Non-pigmented ciliary epithelial cell (primary cell): ENCODE measurements at places on chromosomes 1 and 21.
A peak's percentile ranks its signal among the peaks of the same experiment; 100 is the strongest.

GRCh38 chr1:59593798-59594790 is 220.7 kb upstream of the HOOK1 start:
- no peak for DNase-seq

DNA sequence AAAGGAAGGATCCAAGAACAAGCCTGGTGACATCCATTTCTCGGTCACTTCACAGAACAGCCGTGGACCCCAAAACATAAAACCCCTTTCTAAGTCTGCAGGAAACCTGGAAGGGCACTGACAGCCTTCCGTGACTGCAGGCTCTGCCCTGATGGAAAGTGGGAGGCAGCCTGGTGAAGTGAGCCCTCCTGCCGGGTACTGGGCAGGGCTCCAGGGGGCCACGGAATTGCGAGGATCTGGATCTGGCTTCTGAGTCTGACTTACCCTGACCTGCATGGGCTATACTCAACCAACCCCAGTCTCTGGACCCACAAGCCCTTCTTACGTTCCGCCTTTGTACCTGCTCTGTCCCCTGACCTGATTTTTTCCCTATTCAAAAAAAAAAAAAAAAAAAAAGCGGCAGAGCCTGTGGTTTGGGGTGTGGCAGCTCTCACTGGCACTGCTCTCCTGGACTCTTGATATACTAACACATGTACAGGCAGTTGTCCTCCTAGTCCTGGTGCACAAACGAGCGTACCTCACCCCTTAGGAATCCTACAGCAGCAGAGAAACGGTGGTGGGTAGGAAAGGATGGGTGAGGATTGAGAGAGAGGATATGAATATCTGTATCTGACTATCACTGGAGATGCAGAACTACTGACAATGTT is 82.9 kb downstream of the BEND5 start:
- DNase-seq: no peak

- DNase-seq: no peak
These were observed 17.9 kb upstream of the APP start for GRCh38 chr21:26188422-26188821.

DNA sequence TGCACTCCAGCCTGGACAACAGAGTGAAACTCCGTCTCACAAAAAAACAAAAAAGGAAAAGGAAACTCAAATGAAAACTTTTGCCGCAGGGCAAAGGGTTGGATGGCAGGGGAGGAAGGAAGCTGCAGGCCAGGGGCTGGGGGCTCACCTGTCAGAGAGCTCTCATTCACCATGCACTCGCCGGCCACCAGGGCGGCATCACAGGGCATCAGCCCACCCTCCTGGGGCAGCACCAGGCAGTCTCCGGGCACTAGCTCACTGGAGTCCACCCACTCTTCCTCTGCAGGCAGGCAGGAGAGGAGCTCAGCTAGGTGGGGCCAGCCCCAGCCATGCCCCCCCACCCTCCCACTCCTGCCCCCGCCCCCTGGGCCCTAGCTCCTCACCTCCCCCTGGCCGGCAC is 11.9 kb downstream of the ATP13A2 start:
- no peak for DNase-seq

GRCh38 chr1:156230473-156230837 is 11.5 kb upstream of the BGLAP start:
- DNase-seq: no peak

GRCh38 chr1:22689505-22689904 is 21.1 kb upstream of the EPHB2 start:
- DNase-seq: peak; percentile 60

DNA sequence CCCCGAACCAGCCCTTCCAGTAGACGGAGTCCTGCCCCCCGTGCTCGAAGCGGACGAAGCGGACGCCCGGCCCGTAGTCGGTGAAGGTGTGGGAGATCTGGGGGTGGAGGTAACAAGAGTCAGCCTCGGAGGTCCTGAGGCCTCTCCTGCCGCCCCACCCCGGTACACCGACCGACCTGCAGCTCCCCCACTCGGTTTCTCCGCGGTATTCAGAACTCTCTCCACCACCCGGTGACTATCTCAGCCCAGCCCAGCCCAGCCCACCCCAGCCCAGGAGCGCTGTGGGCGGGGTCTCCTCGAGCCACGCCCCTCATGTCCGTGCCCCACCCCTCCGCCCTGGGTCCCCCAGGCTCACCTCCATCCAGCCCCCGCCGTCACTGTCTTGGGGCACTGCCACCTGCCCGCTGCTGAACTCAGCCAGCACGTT is 5.5 kb downstream of the FBXO2 start:
- no peak for DNase-seq

- DNase-seq: no peak
These were observed 194.7 kb upstream of the FMN2 start for GRCh38 chr1:239896980-239897379.

- no peak for DNase-seq
These were observed 8.9 kb downstream of the TMEM201 start for GRCh38 chr1:9597361-9598315.

DNA sequence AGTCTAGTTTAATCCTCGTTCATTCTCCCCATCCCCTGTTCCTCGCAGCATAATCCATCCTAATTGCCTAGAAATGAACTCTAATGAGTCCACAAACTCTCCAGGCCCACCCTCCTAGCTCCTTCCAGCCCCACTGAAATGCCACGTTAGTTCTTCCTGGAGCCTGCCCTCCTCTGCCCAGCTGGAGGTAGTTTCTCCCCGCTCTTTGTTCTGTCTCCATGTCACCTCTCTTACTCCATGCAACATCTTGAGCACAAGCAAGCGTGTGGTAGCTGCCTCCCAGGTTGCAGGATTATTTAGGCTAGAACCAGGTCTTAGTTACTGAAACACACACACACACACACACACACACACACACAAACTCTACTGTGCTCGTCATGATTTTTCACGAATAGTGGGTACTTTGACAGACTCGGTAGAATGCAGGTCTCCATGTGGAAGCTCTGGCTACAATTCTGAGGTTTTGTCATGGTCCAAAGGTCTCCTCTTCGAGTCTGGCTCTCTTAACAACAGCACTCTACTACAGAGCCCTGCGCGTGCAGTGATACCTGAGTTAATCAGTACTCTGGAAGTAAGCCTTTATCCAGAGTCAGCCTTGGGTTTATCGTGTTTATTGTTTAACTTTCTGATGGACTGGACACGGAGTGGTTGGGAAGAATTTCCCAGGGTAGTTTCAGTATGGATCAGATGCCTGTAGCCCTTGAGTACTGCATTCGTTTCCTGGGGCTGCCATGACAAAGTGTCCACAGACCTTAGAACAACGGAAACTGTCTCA is 27.5 kb downstream of the HUNK start:
- DNase-seq: no peak

DNA sequence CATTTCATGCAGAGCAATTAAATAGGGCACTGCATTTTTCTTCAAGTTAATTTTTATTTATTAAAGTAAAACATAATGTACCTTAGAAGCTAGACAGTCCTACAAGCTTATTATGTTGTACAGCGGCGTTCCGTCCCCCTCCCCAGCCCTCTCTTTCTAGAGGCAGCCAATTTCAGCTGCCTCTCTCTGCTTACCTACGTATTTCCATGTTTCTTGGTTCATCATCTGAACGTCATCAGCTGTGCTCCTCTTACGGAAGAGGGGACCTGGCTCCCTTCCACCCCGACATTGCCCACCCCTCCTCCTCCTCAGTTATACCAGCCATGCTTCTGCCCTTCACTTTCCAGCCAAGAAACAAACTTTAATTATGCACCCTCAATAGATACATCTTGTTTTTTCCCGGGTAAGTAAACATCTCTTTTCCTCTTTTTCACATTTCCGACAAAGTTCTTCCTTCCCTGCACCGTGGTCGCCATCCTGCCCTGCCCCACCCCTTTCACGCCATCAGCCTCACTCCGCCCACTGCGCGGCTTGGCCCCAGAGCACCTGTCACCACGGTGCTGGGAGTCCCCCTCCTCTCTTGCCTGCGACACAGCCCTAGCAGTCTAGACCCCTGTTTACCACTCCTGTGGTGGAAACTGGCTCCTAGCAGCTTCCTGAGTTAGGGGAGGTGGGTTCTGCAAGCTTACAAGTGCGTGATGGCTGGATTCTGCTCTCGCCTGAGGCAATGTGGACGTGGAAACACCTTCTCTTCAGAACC is 57.9 kb downstream of the SLC37A1 start:
- DNase-seq: no peak

DNA sequence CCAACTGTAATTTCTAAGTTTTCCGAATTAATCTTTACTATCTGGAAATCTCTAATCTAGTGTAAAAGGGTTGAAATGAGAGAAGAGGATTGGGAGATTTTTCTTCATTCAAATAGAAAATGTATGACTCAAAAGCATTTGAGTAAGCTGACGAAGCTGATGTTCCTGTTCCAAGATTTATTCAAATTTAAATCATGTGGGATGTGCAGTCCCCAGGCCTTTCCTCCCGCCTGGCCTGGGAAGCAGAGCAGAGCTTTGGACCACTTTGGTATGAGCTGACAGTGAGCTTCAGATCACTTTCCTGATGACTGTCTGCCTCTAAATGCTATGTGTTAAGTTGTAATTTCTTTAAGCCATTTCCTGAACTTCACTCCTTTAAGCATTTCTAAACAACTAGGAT is 192.0 kb downstream of the DHRS3 start:
- DNase-seq: no peak

DNA sequence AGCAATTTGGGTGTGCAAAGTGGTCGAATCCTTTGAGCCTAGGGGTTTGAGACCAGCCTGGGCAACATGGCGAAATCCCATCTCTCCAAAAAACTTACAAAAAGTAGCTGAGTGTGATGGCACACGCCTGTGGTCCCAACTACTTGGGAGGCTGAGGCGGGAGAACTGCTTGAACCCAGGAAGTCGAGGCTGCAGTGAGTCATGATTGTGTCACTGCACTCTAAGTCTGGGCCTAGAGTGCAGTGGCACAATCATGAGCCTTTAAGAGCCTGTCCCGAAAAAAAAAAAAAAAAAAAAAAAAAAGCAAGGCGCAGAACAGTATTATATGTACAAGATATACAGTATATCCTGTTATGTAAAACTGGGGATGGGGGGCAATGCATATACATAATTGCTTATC is 25.1 kb upstream of the HTR1D start:
- no peak for DNase-seq

DNA sequence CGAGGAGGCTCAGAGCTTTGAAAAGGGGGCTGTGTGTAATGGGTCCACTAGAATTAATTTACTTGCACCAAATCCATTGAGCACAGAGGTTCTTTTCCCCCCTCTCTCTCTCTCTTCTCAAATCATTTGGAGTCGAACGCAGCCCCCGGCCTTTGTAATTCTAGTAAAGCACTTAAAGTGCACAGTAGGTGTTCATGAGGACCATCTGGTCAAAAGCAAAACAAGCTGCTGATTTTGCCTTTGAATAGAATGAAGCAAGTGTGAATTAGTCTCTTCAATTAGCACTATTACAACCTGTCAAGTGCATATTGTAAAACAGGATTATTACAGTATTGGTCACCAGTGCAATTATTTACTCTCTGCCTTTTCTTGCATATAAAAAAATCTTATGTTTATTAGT is 259.9 kb downstream of the FAF1 start:
- DNase-seq: no peak

DNA sequence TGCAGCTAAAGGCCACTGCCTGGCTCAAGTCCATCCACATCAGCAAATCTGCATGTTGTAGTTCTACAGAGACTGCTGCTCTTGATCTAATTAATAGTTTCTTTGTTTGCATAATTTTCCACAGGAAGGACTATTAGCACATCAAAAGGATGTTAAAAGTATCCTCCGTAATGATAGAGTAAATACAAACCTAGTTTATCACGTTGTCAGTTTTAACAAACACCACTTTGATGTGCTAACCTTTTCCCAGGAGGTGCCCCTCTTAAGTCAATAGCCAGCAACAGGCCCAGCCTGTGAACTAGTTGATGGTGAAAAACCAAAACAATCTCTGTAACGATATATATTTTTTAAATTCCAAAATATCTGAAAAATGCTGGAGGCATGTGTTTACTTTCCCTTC is 64.2 kb upstream of the SLC22A15 start:
- DNase-seq: no peak

DNA sequence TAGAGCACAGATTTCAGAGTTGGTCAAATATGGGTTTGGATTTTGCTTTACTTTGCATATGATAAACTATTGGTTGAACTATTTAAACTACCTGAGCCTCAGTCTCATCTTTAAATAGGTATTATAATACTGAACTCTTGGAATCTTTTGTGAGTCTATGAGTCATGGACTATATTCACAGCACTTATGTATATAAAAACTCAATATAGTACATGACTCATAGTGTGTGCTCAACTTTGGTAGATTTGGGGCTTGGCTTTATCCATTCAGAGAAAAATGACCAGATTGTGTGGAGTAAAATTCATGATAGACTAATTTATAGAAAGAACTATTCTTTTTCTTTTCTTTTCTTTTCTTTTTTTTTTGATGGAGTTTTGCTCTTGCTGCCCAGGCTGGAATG is 28.7 kb downstream of the FCRL3 start:
- no peak for DNase-seq

GRCh38 chr1:201966171-201966570 is 10.9 kb downstream of the TIMM17A start:
- no peak for DNase-seq

GRCh38 chr1:168867941-168868634 is 139.1 kb upstream of the DPT start:
- no peak for DNase-seq

GRCh38 chr1:184608990-184609389 is 145.7 kb downstream of the EDEM3 start:
- no peak for DNase-seq

DNA sequence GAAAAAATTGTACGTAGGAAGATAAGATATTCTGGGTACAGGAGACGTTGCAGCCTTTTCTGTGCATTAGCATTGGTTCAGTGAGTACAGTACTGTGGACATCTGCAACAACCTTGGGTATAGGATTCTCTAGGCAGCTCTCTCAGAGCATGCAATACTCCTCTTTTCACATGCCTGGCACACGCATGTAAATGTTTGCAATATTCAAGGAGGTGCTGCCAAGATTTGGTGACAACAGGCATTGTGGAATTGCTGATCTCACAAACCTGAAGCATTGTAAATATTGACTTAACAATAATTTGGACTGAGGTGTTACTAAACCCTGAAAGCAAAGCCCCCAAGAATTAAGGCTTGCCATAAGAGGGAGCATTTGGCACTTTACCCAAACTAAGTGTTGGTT is 126.8 kb downstream of the GRIK1 start:
- no peak for DNase-seq

DNA sequence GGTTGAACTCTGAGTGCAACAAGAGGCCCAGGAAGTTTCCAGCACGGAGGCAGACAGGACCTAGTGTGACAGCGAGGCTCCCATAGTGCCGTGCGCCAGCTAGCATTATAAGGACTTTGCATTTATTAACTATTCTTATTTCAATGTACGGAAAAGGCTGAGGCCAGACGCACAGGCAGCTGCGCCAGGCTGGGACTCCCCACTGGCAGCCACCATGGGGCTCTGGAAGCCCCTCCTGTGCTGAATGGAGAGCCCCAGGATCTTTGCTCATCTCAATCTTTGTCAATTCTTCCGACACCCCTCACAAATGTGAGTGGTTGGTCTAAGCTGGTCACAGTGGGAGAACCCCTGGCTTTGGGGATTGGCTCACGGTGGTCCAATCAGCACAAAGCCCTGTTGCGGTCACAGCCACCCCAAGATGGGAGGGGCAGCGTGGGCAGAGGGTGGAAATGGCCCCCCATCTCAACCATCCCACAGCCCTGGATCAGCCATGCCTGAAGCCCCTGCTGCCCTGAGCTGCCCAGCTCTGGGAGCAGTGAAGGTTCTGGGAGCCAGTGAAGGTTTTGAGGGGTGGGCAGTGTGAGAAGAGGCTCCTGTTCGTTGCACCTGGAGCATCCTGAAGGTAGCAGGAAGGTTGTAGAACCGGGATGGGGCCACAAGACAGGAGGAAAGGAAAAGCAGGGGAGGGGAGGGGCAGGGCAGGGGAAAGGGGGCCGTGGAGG is 59.5 kb upstream of the ADARB1 start:
- DNase-seq: no peak

- no peak for DNase-seq
These were observed 104.8 kb downstream of the TMEM53 start for GRCh38 chr1:44569491-44569890.
